A549 treated with Hydrocortisone at 1 μM for 4 hours (cell line): ENCODE measurements at places on chromosomes 7 and 10. TPM values are rescaled to one million over a fixed set of nuclear protein-coding genes. Genes with fewer than 3 reads are reported as not detected.

Gene SMKR1
- 7.0 to 11.1 TPM (median 10.4 TPM) in 5 replicates for total RNA-seq

Gene EPO
- not detected in 5 replicates for total RNA-seq

Gene ANXA8L1
- total RNA-seq: 94.4 to 128 TPM (median 105 TPM) in 5 replicates

Gene SPDYE5
- total RNA-seq: not detected in 5 replicates

Gene SEMA4G
- total RNA-seq: 6.9 to 8.5 TPM (median 7.8 TPM) in 5 replicates

Gene NEUROG3
- total RNA-seq: not detected in 5 replicates

Gene ASIC3
- total RNA-seq: 6.0 to 10.8 TPM (median 9.5 TPM) in 5 replicates

Gene IQCE
- total RNA-seq: 10.8 to 12.2 TPM (median 11.1 TPM) in 5 replicates

Gene CDK14
- total RNA-seq: 0.07 to 0.42 TPM (median 0.21 TPM) in 5 replicates

Gene HPSE2
- total RNA-seq: not detected in 5 replicates

Gene ZNF804B
- total RNA-seq: not detected in 5 replicates

Gene MGAM2
- total RNA-seq: 0.01 TPM in 2 of 5 replicates, not detected in the others

Gene CXCL12
- total RNA-seq: 0.06 to 0.24 TPM (median 0.13 TPM) in 5 replicates

Gene SMO
- 11.4 to 14.9 TPM (median 14.3 TPM) in 5 replicates for total RNA-seq

Gene TMEM196
- total RNA-seq: not detected in 5 replicates

Gene GPER1
- total RNA-seq: 0.93 to 1.3 TPM (median 1.2 TPM) in 5 replicates

Gene CLDN3
- 1.6 to 3.8 TPM (median 3.4 TPM) in 5 replicates for total RNA-seq

Gene NANOS1
- total RNA-seq: 1.5 to 3.3 TPM (median 2.8 TPM) in 5 replicates

Gene ZNF777
- total RNA-seq: 18.5 to 21.1 TPM (median 20.2 TPM) in 5 replicates

Gene CYP2C19
- total RNA-seq: not detected in 5 replicates

Gene EPHA1
- total RNA-seq: 0.02 to 0.21 TPM (median 0.10 TPM) in 4 of 5 replicates, not detected in the other

Gene LLCFC1
- total RNA-seq: not detected in 5 replicates

Gene SPDYE8
- not detected in 5 replicates for total RNA-seq

Gene TSPAN33
- total RNA-seq: 5.5 to 6.4 TPM (median 5.7 TPM) in 5 replicates

Gene ZNRF2
- total RNA-seq: 4.7 to 6.4 TPM (median 5.5 TPM) in 5 replicates

Gene CTAGE15
- total RNA-seq: not detected in 5 replicates

Gene LEP
- total RNA-seq: not detected in 5 replicates

Gene CDCA7L
- 15.1 to 20.9 TPM (median 16.0 TPM) in 5 replicates for total RNA-seq

Gene SLC18A3
- total RNA-seq: 0.03 TPM in 1 of 5 replicates, not detected in the others

Gene CLEC2L
- 0.09 to 0.16 TPM (median 0.16 TPM) in 3 of 5 replicates, not detected in the others for total RNA-seq

Gene FXYD4
- not detected in 5 replicates for total RNA-seq

Gene CCDC172
- not detected in 5 replicates for total RNA-seq

Gene UNC5B
- 2.5 to 3.3 TPM (median 3.1 TPM) in 5 replicates for total RNA-seq

Gene TCAF2
- total RNA-seq: 0.89 to 1.7 TPM (median 1.2 TPM) in 5 replicates

Gene LIPN
- not detected in 5 replicates for total RNA-seq

Gene VPS37D
- 3.1 to 5.7 TPM (median 4.8 TPM) in 5 replicates for total RNA-seq

Gene NRF1
- total RNA-seq: 9.2 to 11.8 TPM (median 11.2 TPM) in 5 replicates

Gene ALOX5
- total RNA-seq: 0.20 to 0.62 TPM (median 0.30 TPM) in 5 replicates

Gene BTBD16
- total RNA-seq: 0.44 to 0.62 TPM (median 0.55 TPM) in 5 replicates

Gene CPA4
- 3.1 to 8.4 TPM (median 4.1 TPM) in 5 replicates for total RNA-seq

Gene ASZ1
- not detected in 5 replicates for total RNA-seq

Gene PYROXD2
- 3.9 to 5.1 TPM (median 4.7 TPM) in 5 replicates for total RNA-seq

Gene GATA3
- total RNA-seq: 4.0 to 5.2 TPM (median 4.9 TPM) in 5 replicates

Gene MKLN1
- 30.0 to 37.3 TPM (median 34.3 TPM) in 5 replicates for total RNA-seq

Gene CTAGE4
- total RNA-seq: 0.03 TPM in 1 of 5 replicates, not detected in the others

Gene CPED1
- total RNA-seq: 0.03 to 0.10 TPM (median 0.05 TPM) in 3 of 5 replicates, not detected in the others

Gene ZNF365
- 0.83 to 1.2 TPM (median 1.0 TPM) in 5 replicates for total RNA-seq

Gene BMPER
- total RNA-seq: 4.2 to 8.5 TPM (median 4.4 TPM) in 5 replicates

Gene AOAH
- 0.12 to 0.15 TPM in 2 of 5 replicates, not detected in the others for total RNA-seq

Gene TMEM130
- total RNA-seq: 0.24 to 0.59 TPM (median 0.31 TPM) in 5 replicates

Gene FZD8
- 3.6 to 5.3 TPM (median 4.9 TPM) in 5 replicates for total RNA-seq

Gene OGDHL
- 0.22 to 0.40 TPM (median 0.29 TPM) in 5 replicates for total RNA-seq

Gene CPA1
- total RNA-seq: not detected in 5 replicates
